ENCODE measurements at places on chromosomes 16 and 17.

GRCh38 chr17:205148-205669 is 23.8 kb upstream of the DOC2B start:
- no peak for DNase-seq

GRCh38 chr17:3574231-3574630 is 16.6 kb upstream of the TRPV3 start:
- DNase-seq: no peak

- DNase-seq: no peak
Measured at GRCh38 chr16:4182581-4183236, 59.2 kb downstream of the SRL start.

GRCh38 chr17:35819455-35819854 is 10.2 kb downstream of the TAF15 start:
- DNase-seq: no peak

GRCh38 chr17:33667052-33667509 is 374.0 kb upstream of the ASIC2 start:
- no peak for DNase-seq

DNA sequence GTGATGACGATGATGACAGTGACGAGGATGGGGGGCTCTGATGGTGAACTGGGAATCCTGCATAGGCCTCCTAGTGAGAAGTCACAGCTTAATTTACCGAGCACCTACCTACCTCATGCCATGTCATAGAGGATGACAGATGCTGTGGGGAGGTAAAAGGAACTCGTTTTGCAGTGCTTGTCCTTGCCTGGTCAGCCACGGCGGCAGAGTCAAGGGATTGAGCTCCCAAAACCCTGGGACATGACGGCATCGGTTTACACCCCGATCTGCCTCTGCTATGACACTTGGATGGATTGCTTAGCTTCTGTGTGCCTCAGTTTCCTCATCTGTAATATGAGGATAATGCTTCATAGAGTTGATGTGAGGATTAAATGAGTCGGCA is 103.2 kb downstream of the NTN1 start:
- no peak for DNase-seq

DNA sequence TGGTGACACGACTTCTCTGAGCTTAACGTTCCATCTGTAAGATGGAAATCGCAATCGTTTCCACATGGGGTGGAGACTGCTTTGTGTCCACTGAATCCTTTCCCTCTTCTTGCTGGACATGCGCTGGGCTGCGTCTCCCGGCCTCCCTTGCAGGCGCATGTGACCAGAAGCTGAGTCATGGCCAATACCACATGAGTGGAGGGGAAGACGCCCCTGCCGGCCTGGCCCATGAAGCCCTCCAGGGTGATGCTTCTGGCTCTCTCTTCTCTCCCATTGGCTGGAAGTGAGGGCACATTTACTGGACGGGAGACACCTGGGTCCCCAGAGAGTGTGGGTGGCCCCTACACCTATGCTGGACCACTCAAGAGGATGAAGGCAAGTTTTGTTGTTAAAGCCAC is 71.1 kb downstream of the DYNLRB2 start:
- no peak for DNase-seq

GRCh38 chr17:55536205-55536604 is 25.0 kb upstream of the SMIM36 start:
- no peak for DNase-seq

- DNase-seq: no peak
Measured at GRCh38 chr17:42766124-42766523, 5.1 kb downstream of the RAMP2 start.

DNA sequence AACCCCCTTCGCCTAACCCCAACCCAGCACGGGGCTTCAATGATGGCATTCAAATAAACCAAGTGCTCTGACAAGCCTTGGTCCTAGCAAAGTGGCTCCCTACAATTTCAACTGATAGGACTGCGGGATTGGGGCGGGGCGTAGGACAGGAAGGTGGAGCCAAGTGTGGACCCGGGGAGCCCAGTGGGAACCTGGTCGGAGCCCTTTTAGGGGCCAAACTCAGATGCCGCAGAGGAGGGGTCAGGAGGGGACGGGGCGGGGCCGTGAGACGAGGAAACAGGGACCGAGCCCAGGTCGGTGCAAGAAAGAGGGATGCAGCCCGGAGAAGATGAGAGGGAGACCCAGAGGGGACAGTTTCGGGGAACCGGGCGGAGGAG is 13.2 kb upstream of the CDIPT start:
- no peak for DNase-seq

DNA sequence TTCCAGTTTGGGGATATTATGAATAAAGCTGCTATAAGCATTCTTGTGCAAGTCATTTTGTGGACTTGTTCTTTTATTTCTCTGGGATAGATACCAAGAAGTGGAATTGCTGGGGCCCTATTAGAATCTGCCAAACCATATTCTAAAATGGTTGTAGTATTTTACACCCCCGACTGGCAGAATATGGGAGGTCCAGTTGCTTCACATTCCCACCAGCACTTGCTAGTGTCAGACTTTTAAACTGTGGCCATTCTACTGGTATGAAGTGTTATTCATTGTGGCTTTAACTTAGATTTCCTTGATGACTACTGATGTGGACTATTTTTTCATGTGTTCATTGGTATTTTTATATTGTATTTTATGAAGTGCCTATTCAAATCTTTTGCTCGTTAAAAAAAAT is 18.1 kb upstream of the NUP93 start:
- no peak for DNase-seq

DNA sequence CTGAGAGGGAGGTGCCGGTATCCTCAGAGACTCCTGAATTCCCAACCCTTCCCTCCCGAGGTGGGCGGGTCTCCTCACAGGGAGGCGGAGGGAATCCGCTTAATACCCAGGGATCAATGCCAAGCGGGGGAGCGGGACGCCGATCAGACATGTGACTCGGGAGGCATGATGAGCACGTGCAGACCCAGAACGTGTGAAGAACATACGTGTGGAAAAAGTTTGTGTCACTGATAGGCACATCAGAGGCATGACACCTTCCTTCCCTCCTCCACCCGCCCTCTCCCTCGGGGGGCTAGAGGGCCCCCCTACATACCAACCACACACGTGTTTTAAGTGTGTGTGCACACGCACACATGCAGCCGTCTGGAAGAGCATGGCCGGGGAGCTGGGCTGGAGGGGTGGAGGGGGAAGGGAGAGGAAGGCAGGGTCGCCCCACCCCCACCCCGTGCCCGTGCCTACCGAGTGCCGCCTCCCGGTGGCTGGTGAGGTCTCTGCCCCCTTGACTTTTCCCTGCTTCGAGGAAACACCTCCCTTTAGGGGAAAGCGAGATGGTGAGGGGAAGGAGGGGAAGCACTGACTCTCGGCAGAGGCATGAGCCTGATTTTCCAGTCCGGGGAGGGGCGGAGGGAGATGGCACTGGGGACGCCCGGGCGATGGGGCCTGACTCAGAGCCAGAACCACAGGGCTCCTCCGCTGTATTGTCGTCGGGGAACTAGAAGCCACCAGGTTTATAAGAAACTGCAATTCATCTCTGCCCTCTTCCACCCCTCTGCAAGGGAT is 12.1 kb upstream of the TBX21 start:
- DNase-seq: no peak

DNA sequence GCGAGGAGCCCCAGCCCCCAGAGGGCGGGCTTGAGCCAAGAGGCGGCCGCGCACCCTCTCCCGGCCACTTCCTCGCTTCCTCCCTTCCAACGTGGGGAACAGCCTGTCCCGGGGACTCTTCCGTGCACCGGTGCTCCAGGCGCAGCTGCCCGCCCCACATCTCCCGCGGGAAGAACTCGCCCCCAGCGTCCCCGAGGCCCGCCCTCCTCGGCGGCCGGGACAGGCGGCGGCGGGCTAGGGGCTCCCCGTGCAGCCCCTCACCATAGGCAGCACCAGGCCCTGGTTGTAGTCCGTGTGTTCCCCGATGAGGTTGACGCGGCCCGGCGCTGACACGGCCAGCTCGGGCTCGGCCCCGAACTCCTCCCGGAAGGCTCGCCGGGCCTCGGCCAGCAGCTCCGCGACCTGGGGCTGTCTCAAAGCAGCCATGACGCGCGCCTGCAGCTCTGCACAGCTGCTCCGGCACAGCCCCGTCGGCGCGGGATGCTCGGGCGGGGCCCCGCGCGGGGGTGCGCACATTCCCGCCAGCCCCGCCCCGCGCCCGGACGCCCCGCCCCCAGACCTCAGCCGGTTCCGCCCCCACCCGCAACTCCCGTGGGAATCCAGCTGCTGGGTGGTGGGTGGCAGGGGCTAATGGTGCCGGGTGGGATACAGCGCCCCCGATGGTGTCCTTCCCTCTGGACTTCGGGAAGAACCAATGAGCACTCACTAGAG is at the start of gene GALK1:
TSS of gene GALK1 (minus strand) at position 482 of the 711 bp plus-strand sequence. CDS start at position 426, 56 bp downstream.
- no peak for DNase-seq

DNA sequence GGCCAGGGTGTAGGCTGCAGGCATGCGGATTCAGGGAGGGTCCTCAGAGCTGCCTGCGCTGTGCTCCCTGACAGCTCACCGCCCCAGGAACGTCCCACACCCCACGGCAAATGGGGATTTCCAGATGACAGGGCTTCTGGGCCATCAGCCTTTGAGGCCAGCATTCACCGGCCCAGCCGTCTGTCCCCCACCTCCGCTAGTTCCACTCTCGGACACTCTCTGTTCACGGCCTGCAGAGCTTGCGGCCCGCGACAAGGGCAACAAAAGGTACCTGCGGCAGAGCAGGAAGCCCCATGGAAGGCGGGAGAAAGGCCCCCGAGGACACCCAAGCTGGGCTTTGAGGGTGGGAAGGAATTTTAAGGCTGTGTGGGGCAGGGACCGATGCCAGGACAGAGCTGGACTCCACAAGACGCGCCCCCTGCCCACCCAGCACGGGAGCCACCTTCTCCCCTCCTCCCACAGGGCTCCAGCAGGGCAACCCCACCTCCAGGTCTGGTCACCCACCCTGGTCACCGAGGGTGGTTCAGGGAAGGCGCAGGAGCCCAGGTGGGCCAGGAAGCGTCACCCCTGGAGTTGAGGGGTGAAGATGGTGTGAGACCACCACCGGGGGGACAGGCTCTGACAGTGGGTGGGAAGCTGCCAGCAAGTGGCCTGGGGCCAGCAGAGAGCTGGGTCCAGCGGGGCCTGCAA is 5.6 kb upstream of the CYBA start:
- no peak for DNase-seq

GRCh38 chr16:56964243-56965148 is 2.7 kb downstream of the CETP start:
- no peak for DNase-seq
